ENCODE measurements at places on chromosomes 3 and 15.

DNA sequence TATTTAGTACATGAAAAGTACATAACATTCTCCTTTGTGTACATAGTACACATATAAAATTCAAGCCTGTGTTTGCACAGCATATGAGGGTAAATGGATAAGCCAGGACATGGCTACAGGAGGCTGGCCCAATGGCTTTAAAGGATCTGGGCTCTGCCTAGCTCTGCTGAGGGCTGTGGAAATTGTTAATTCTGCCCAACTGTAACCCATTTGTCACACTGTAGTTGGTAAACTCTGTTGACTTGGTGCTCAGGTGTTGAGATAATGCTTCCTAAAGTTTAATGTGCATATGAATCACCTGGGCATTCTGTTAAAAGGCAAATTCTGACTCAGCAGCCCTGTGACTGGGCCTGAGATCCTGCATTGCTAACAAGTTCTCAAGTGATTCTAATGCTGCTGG is 196.5 kb upstream of the ZPLD1 start:
- DNase-seq: no peak

GRCh38 chr3:113602836-113603235 is 70.5 kb downstream of the SIDT1 start:
- no peak for DNase-seq

DNA sequence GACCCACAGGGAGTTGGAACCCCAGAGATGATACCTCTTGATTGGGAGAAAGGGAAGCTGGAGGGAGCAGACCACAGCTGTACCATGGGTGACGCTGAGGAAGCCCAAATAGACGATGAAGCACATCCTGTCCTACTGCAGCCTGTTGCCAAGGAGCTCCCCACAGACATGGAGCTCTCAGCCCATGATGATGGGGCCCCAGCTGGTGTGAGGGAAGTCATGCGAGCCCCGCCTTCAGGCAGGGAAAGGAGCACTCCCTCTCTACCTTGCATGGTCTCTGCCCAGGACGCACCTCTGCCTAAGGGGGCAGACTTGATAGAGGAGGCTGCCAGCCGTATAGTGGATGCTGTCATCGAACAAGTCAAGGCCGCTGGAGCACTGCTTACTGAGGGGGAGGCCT is 201.1 kb downstream of the AKAP13 start:
- DNase-seq: no peak

GRCh38 chr3:35296533-35296932 is 342.8 kb upstream of the ARPP21 start:
- no peak for DNase-seq

GRCh38 chr3:67678665-67679064 is 24.3 kb upstream of the SUCLG2 start:
- DNase-seq: no peak

GRCh38 chr3:37751967-37752648 is 109.6 kb upstream of the CTDSPL start:
- DNase-seq: no peak

DNA sequence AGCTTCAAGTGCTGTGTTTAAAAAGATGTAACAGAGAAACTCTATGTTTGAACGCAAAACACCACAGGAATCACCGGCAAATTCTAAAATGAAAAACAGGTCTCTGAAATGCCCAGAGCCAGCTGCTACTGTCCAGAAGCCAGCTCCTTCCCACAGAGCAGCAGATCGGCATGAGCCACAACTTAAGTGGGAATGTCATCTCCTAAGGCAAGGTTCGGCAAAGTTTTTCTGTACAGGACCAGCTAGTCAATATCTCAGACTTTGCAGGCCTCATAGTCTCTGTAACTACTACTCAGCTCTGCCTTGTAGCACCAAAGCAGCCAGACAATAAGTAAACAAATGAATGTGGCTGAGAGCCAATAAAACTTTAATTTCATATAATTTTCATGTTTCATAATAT is 4.9 kb downstream of the PLOD2 start:
- DNase-seq: no peak

GRCh38 chr3:173268781-173269180 is 127.7 kb upstream of the SPATA16 start:
- no peak for DNase-seq

GRCh38 chr15:38530113-38530512 is 34.5 kb downstream of the RASGRP1 start:
- no peak for DNase-seq

Data from activated CD8-positive, alpha-beta memory T cell treated with anti-CD3 and anti-CD28 coated beads for 1 hour (primary cell).